ENCODE measurements at places on chromosomes 2 and 18. TPM values are rescaled to one million over a fixed set of nuclear protein-coding genes. Genes with fewer than 3 reads are reported as not detected.

- no peak for DNase-seq
Observed at GRCh38 chr2:24233321-24233720, 58.5 kb downstream of the FAM228A start.

- no peak for DNase-seq
Observed at GRCh38 chr2:119699016-119699606, 20.1 kb downstream of the TMEM177 start.

Gene EPB41L3
- total RNA-seq = 554 TPM

DNA sequence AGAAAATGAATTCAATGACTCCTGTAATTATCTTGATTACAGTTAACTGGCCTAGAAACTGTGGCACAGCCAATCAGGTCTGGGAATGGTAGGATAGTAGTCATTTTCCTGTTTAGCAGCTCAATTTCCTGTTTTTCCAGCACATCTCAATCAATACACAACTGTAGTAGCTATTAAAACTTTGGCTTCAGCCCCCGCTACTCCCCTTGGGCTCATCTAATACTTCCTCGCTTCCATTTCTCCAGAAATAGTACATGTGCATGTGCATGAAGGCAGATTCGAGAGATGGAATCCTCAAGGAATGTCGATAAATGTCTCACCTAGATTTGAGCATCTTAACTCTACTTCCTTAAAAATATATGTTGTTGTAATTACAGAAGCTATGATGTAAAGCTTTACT, 9.7 kb downstream of the COBLL1 start:
- DNase-seq = no peak

- DNase-seq = no peak
Observed at GRCh38 chr2:186532891-186533290, 46.8 kb downstream of the ZC3H15 start.

GRCh38 chr2:234797566-234798250, 154.1 kb upstream of the SH3BP4 start:
- no peak for DNase-seq

DNA sequence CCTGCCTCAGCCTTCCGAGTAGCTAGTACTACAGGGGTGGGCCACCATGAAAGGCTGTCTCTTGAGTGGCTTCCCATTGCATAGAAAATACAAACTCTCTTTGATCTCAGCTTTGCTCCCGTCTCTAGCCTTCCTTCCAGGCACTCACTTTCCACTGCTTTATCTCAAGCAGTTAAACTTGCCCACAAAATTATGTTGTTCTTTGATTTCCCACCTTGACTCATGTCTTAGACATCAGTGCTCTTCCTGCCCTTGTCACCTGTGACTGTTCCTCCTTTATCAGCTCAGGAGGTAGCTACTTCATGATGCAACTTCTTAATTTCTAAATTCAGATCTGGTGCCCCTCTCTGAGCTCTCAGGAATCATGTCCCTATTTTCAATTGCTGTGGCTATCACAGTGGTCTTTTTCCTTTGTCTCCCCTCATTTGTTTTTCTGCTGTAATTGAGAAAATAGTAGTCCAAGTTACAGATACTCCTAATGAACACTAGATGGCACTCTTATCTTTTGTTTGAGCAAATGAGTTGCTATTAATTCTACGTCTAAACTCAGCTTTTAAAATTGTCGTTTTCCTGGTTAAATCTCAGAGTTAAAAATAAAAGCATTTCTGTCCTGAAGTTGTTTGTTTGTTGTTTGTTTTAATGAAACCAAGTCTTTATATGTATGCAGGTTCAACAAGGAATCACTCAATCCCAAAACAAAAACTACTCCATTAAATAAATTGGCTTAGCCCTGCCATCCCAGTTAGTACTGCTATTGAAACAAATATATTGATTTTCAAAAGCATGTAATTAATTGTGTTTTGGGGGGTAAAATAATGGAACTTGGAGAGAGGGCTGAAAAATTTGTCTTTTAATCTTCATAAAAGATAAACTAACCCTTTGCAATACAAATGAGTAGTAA, 46.9 kb upstream of the GREB1L start:
- peak; percentile 23 for DNase-seq

Gene PTPRN
- total RNA-seq = 11.3 TPM

DNA sequence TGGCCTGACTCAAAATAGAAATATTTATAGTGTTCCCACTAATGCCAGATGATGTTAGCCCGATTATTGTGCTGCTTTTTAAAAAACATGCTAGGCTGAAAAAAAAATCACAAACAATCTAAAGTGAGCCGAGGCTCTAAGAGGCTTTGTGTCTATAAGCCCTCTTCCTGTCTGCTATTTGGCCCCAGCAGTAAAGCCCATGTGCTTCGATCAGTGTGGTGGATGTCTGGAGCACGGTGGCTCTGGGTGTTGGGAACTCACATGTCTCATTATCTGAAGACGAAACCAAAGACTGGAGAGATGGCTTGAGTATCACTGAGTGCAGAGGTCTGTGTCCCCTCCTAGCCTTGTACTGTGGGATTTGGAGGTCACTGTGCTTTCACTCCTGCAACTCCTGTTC, 55.1 kb downstream of the INO80C start:
- no peak for DNase-seq

- DNase-seq = no peak
Observed at GRCh38 chr2:45974056-45974455, 322.6 kb downstream of the PRKCE start.

DNA sequence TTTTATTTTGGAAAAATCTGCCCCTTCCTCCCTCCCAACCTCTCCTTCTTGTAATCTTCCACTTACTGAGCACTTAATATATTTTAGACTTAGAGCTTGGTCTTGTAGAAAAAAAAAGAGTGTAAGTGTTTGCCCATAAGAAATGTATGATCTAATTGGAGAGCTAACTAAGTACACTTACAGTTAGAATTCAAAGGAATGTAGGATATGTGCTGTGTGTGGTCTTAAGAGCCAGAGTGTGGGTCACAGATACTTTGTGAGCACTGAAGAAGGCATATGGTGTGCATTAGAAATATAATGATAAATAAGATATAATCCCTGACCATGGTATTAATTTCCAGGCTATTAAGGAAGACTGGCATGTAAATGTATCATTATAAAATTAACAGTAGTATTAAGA, 91.8 kb upstream of the ZNF521 start:
- no peak for DNase-seq

GRCh38 chr2:42055573-42056514, 8.0 kb downstream of the PKDCC start:
- no peak for DNase-seq

DNA sequence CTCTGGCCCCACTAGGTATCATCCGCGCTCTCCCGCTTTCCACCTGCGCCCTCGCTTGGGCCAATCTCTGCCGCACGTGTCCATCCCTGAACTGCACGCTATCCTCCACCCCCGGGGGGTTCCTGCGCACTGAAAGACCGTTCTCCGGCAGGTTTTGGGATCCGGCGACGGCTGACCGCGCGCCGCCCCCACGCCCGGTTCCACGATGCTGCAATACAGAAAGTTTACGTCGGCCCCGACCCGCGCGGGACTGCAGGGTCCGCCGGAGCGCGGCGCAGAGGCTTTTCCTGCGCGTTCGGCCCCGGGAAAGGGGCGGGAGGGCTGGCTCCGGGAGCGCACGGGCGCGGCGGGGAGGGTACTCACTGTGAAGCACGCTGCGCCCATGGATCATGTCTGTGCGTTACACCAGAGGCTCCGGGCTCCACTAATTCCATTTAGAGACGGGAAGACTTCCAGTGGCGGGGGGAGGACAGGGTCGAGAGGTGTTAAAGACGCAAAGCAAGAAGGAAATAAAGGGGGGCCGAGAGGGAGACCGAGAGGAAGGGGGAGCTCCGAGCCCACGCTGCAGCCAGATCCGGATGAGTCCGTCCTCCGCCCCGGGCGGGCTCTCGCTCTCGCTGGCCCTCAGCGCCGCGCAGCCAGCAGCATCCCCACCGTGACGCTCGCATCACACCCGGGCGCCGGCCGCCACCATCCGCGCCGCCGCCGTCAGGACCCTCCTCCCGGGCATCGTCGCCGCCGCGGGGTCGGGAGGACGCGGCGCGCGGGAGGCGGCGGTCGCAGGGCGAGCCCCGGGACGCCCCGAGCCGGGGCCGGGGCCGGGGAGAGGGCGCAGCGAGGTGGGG, 664 bp downstream of the NETO1 start:
- DNase-seq = no peak

Gene ALPP
- not detected for total RNA-seq

Gene LINC00305
- total RNA-seq = not detected

- DNase-seq = no peak
Observed at GRCh38 chr18:77056344-77057005, 76.1 kb downstream of the MBP start.

DNA sequence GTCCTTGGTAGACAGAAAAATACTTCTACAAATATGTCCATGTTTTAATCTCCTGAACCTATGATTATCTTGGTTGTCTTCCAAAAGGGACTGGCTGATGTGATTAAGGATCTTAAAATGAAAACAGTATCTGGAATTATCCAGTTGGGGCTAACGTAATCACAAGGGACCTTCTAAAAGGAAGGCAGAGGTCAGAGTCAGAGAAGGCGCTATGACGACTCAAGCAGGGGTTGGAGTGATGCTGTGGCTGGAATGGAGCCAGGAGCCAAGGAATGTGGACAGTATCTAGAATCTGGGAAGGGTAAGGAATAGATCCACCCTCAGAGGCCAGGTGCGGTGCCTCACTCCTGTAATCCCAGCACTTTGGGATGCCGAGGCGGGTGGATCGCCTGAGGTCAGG, 4.2 kb upstream of the USP14 start:
- no peak for DNase-seq

Gene MRO
- total RNA-seq = not detected

GRCh38 chr2:199197448-199197847, 260.3 kb downstream of the SATB2 start:
- no peak for DNase-seq

Gene DLGAP1
- total RNA-seq = 1.8 TPM

Gene ZSWIM2
- not detected for total RNA-seq

- no peak for DNase-seq
Observed at GRCh38 chr18:76982038-76982437, 150.5 kb downstream of the MBP start.

Gene GATA6
- 1.8 TPM for total RNA-seq

Gene AQP12A
- not detected for total RNA-seq

DNA sequence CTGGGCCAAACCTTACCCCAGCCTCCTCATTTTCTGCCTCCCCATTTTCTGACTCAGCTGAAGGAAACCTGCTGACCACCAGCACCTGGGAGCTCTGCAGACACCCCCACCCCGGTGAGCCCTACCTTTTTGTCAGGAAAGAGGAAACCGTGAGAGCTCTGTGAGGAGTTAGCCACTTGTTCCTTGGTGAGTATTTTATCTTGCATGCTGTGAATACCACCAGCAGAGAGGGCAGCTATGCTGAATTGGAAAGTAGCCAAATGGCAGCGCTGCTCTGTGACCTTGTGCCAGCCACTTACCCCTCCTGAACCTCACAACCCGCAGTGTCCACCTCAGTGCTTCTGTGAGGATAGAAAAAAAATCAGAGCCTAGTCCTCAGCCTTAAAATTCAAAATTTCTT, 2.5 kb downstream of the MPPE1 start:
- DNase-seq = no peak

- no peak for DNase-seq
Observed at GRCh38 chr18:78630981-78631510, 348.6 kb upstream of the SALL3 start.

- no peak for DNase-seq
Observed at GRCh38 chr2:221553333-221553732, 18.8 kb downstream of the EPHA4 start.

GRCh38 chr2:65999103-65999502, 435.8 kb upstream of the MEIS1 start:
- DNase-seq = no peak

- no peak for DNase-seq
Observed at GRCh38 chr2:167689444-167689843, 558.0 kb downstream of the STK39 start.

Gene CFC1
- not detected for total RNA-seq

Gene FIGN
- 2.7 TPM for total RNA-seq

DNA sequence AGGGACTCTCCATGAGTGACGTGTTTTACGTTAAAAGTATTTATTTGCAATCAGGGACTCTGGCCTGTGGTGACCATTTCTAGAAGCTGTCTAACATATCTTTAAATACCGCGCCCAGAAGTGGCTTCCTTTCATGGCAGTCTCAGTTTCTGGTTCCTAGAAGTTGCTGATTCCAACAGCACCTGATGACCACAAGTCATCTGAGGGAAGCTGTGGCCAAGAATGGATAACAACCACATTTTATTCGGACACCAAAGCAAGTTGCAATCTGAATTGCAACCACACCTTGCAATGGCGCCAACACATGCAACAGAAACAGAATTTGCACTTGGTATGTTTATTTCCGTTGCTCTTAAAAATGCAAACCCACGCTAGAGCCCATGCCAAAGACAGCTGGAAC, 33.1 kb downstream of the MEX3C start:
- no peak for DNase-seq

DNA sequence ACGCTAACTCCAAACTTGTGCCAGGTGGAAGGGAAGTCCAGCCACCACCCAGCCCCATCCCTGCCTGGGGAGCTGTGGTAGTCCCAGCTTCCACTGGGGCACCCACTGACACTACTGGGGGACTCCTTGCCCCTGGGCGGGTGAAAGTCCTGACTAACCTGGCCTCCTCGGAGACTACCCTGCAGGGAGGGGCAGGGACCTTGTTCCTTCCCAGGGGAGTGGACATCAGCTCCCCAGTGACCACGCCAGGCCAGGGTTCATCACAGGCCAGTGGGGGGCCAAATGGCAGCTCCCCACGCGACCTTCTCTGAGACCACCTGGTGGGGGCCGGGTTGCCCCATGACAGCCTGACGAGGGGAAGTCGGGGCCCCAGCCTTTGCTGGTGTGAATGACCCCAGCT, 420.0 kb upstream of the SALL3 start:
- no peak for DNase-seq

Gene GRHL1
- total RNA-seq = 0.57 TPM

GRCh38 chr2:55776479-55776878, 82.8 kb upstream of the PNPT1 start:
- no peak for DNase-seq

GRCh38 chr2:16861111-16861510, 195.5 kb upstream of the CYRIA start:
- DNase-seq = no peak

Gene NPPC
- not detected for total RNA-seq

Gene PLB1
- total RNA-seq = 0.06 TPM

DNA sequence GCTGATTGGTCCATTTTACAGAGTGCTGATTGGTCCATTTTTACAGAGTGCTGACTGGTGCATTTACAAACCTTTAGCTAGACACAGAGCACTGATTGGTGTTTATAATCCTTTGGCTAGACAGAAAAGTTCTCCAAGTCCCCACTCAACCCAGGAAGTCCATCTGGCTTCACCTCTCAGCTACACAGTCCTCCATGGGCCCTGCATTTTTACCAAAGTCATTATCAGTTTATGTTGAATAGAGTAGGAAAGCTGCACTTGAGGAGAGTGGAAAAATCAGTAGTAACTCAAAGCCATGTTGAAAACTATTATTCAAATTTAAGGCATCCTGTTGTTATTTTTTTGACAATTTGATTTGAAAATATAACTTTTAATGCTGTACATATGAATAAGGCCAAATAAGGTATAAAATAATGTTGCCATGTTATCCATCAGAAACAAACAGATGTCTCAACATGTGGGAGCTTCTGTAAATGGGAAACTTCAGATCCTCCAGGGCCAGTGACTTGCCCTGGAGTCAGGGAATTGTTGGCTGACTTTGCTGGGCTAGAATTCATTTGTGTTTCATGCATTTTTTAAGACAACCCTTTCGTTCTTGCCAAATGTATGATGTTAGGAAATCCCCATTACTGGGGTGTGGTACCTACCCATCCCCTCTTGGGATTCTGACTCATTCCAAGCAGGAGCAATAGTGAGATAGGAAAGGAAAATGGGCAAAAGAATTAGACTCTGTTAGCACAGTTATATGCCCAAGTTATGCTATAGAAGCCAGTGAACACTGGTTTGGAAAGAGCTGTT, 37.8 kb upstream of the CCDC195 start:
- no peak for DNase-seq
